GM12865 (cell line): ENCODE measurements at places on chromosomes 7 and 10.

GRCh38 chr7:112692333-112692732, 97.9 kb downstream of the TMEM168 start:
- DNase-seq = no peak

DNA sequence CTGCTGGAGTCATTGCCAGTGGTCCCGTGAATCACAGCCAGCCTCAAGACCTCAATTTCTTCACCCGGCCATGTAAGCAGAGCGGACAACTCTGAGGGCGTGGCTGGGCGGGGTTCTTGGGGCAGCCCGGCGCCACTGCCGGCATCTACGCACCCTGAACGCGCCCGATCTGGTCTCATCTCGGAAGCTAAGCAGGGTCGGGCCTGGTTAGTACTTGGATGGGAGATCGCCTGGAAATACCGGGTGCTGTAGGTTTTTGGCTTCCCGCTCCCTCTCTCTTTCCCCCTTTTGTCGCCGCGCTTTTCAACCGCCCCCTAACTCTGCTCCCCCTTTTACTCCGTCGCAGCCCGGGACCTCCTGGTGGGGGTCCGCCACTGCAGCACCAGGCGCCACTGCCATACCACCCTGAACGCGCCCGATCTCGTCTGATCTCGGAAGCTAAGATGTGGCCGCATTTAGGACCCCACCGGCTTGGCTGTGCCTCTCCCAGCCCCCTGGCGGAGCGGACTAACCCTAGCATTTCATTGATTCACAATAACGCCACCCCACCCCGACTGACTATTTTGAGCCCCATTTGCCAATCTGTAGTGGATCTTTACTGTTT, 25.3 kb downstream of the GARIN1A start:
- DNase-seq = peak; percentile 80

- DNase-seq = peak; percentile 93
Observed at GRCh38 chr10:114024876-114025610, 18.6 kb upstream of the ADRB1 start.

GRCh38 chr10:125035136-125035535, 93.2 kb downstream of the ZRANB1 start:
- no peak for DNase-seq

GRCh38 chr10:81520688-81521087, 354.3 kb upstream of the NRG3 start:
- no peak for DNase-seq

- no peak for DNase-seq
Observed at GRCh38 chr7:8356071-8356470, 77.3 kb upstream of the NXPH1 start.

DNA sequence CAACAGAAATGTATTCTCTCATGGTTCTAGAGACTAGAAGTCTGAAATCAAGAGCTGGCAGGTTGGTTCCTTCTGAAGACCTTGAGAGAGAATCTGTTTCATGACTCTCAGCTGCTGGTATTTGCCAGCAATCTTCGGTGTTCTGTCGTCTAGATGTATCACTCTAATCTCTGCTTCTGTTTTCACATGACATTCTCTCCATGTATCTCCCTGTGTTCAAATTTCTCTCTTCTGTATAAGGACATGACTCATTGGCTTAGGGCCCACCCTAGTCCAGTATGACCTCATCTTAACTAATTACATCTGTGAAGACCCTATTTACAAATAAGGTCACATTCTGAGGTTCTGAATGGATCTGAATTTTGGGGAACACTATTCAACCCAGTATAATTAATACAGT, 82.3 kb downstream of the ANKRD7 start:
- DNase-seq = no peak

DNA sequence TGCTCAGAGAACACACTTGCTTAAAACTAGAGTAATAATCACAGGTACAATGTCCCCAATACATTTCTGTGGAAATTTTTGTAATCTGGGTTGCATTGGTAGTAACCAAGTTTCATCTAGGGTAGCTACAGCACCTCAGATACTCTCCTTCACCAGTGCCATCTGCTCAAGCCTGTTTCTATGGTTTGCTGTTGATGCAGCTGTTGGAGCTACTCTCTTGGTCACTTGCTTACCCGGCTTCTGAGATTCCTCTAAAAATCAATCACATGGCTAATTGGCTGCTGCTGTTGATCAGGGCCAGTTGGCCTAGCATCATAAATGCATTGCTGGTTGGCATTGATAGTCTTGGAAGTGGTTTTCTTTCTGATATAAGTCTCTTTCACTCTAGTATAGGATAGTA, 220.8 kb downstream of the BICC1 start:
- DNase-seq = no peak

DNA sequence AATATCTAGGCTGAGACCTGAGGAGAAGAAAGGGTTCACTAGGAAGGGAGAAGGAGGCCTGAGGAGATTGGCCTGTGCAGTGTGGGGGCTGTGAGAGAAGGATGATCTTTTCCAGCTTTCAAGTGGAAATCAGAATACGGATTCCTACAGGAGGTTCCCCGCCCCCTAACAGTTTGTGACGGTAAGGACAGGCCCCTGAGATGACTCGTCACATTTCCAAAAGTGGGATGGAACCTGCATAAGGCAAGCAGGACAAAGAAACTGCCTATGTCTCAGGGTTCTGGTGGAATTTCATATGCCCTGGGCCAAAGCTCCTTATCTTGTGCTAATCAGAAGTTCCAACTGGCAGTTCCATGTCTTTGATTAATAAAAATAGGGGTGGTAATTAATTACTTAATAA, 275.6 kb downstream of the SNX10 start:
- no peak for DNase-seq

DNA sequence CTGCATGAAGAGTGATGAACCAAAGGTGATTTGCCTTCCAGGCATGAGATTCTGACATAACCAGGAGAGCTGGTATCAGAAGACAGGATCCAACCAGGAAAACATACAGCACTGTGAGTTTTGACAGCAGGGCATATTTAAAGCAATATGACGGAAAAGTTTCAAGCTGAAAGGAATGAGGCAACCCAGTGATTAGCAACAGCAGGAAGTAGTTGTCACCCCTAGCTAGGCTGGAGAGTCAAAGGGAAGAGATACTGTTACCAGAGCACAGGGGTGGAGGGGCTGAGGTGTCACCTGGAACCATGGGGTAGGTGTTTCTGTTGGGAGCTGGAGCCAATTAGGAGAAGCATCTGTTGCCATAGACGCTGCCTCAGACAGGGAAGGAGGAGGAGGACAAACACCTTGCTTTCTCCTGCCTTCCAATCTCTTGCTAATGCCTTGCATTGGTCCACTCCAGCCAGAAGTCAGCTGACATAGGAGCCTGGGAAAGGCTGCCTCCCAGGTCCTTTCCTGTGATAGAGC, 125.4 kb upstream of the SORCS3 start:
- DNase-seq = no peak

GRCh38 chr7:149735181-149735602, 38.2 kb downstream of the ZNF467 start:
- DNase-seq = no peak

- DNase-seq = no peak
Observed at GRCh38 chr7:85774986-85775385, 588.1 kb upstream of the SEMA3D start.

- DNase-seq = peak; percentile 57
Observed at GRCh38 chr7:45573661-45574415, at the start of gene ADCY1. ADCY1 (plus strand) TSS chr7:45574368; CDS start chr7:45574544, 176 bp downstream.

- DNase-seq = no peak
Observed at GRCh38 chr7:87456247-87456646, 19.2 kb downstream of the ABCB4 start.

- no peak for DNase-seq
Observed at GRCh38 chr7:69751026-69751425, 152.8 kb downstream of the AUTS2 start.

- no peak for DNase-seq
Observed at GRCh38 chr10:7795605-7796004, 7.6 kb downstream of the ATP5F1C start.
